Stimulated activated memory B cell treated with anti-CD40 and anti-IgM and Interleukin-4, amounts not matched to agents 10 μg/mL and 1 μg/mL and 100 μg/mL, for 72 hours (primary cell): ENCODE measurements at places on chromosomes 4 and X.

DNA sequence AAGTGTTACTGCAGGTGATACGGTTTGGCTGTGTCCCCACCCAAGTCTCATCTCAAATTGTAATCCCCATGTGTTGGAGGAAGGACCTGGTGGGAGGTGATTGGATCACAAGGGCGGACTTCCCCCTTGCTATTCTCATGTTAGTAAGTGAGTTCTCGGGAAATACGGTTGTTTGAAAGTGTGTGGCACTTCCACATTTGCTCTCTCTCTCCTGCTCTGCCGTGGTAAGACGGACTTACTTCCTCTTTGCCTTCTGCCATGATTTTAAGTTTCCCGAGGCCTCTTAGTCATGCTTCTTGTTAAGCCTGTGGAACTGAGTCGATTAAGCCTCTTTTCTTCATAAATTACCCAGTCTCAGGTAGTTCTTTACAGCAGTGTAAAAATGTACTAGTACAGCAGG is 65.2 kb upstream of the SLC7A11 start:
- H3K36me3 ChIP-seq = no peaks in the 10 kb centered on the region
- peak; percentile 54 for ATAC-seq
- no peak overlapping the region for H3K27ac ChIP-seq
- peaks cover 6% of the 10 kb centered on the region for H3K4me1 ChIP-seq
- no peaks in the 10 kb centered on the region for H3K27me3 ChIP-seq

- H3K36me3 ChIP-seq = no peaks in the 10 kb centered on the region
- no peaks in the 10 kb centered on the region for H3K27me3 ChIP-seq
- ATAC-seq = no peak
- no peak overlapping the region for H3K27ac ChIP-seq
- H3K4me3 ChIP-seq = no peak overlapping the region
- no peaks in the 10 kb centered on the region for H3K4me1 ChIP-seq
Observed at GRCh38 chr4:56251556-56251955, 135.7 kb downstream of the AASDH start.

- no peaks in the 10 kb centered on the region for H3K4me1 ChIP-seq
- no peak overlapping the region for H3K27ac ChIP-seq
- ATAC-seq = no peak
- no peaks in the 10 kb centered on the region for H3K27me3 ChIP-seq
- H3K4me3 ChIP-seq = no peak overlapping the region
Observed at GRCh38 chrX:150465326-150465725, 102.2 kb downstream of the MAMLD1 start.

DNA sequence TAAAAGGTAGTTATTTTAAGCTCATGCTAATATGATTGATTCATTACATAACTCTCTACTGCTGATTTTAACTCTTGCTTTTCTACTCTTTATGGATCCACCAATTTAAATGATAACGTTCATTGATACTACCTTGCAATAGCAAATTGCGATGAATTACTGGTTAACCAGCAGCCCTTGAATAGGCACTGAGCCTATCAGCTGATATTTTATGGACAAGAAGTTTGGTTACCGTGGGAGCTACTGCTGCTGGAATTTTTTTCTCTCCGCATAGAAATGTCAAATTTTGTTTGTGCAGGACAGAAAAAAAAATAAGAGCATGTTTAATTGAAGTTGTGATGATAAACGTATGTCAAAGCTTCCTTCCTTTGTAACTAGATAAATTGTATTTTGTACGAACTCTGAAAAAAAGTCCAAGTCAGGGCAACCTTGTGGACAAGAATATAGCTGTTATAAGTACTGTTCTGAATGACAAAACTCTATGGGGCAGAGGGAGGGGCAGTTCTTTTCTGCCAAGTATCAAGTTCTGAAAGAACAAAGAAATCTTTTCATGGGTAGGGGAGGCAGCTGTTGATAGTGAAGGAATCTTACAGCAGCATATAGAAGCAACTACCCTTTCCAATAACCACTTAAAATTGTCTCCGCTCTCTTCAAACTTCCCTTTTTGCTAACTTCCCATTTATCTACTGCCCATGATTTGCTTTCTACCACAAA is 434.9 kb upstream of the PABPC4L start:
- no peaks in the 10 kb centered on the region for H3K36me3 ChIP-seq
- no peak overlapping the region for H3K4me3 ChIP-seq
- H3K27ac ChIP-seq = no peak overlapping the region
- H3K27me3 ChIP-seq = no peaks in the 10 kb centered on the region
- no peaks in the 10 kb centered on the region for H3K4me1 ChIP-seq

DNA sequence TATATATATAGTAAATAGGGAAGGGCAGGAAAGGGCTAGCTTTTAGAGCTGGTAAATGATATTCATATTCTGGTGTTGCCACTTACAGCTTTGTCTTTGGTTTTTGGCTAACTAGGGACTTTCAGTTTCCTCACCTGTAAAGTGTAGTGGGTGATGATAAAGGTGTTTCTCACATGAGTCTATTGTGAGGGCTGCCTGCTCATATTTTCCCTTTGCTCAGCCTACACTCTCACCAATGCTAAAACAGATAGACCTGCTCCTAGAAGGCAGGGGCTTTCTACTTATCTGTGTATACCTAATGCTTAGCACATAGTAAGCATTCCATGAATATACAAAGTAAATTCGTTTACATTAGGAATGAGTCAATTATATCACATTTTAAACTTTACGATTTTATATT is 137.2 kb upstream of the HS3ST1 start:
- ATAC-seq = peak; percentile 64
- H3K4me3 ChIP-seq = no peak overlapping the region
- H3K4me1 ChIP-seq = peaks cover 19% of the 10 kb centered on the region
- H3K36me3 ChIP-seq = no peaks in the 10 kb centered on the region
- no peak overlapping the region for H3K27ac ChIP-seq
- no peaks in the 10 kb centered on the region for H3K27me3 ChIP-seq

GRCh38 chr4:8646296-8647093 is 53.9 kb downstream of the CPZ start:
- ATAC-seq = no peak
- H3K4me3 ChIP-seq = no peak overlapping the region
- no peaks in the 10 kb centered on the region for H3K4me1 ChIP-seq

DNA sequence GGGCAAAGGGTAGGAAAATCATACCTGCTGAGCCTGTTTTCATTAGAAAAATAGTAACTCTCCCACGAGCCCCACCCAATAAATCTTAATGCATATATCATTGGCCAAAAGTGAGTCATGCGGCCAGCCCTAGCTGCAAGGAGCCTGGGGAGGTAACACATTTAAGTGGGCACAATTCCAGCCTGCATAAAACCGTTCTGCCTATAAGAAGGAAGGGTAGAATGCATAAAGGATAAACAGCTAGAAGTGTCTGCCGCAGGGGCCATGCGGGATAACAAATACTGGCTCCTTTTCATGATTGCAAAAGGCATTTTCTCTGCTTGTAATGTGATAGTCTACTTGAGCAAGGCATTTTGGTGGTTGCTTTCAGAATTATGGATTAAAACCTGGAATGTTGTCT is 37.1 kb downstream of the EFHC2 start:
- no peaks in the 10 kb centered on the region for H3K27me3 ChIP-seq
- H3K27ac ChIP-seq = no peak overlapping the region
- H3K36me3 ChIP-seq = no peaks in the 10 kb centered on the region
- H3K4me1 ChIP-seq = no peaks in the 10 kb centered on the region
- no peak overlapping the region for H3K4me3 ChIP-seq

DNA sequence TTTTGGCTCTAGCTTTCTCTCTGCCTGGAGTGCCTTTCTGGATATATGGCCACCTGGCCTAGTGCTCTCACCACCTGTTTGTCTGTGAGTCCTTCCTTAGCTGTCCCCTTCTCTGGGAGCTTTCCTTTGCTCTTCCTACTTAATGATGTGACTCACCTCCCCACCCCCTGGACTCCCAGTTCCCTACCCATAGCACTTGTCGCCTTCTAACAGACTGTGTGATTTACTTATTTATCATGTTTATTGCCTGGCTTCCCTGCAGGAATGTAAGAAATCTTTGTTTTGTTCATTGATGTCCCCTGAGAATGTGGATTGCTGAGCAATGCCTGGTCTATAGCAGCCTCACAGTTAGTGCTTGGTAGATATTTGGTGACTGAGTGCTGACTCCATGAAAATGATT is 18.9 kb downstream of the ADD1 start:
- peak overlapping the region; percentile 11 for H3K27ac ChIP-seq
- peaks cover 6% of the 10 kb centered on the region for H3K36me3 ChIP-seq
- H3K4me3 ChIP-seq = no peak overlapping the region
- no peak for ATAC-seq

- ATAC-seq = no peak
- no peaks in the 10 kb centered on the region for H3K36me3 ChIP-seq
- H3K27ac ChIP-seq = no peak overlapping the region
- H3K27me3 ChIP-seq = no peaks in the 10 kb centered on the region
Observed at GRCh38 chr4:14837860-14838259, 164.4 kb upstream of the CPEB2 start.

GRCh38 chrX:16022580-16023200 is 100.7 kb upstream of the GRPR start:
- no peaks in the 10 kb centered on the region for H3K36me3 ChIP-seq
- no peaks in the 10 kb centered on the region for H3K27me3 ChIP-seq
- ATAC-seq = no peak
- H3K27ac ChIP-seq = no peak overlapping the region
- peaks cover 10% of the 10 kb centered on the region for H3K4me1 ChIP-seq

DNA sequence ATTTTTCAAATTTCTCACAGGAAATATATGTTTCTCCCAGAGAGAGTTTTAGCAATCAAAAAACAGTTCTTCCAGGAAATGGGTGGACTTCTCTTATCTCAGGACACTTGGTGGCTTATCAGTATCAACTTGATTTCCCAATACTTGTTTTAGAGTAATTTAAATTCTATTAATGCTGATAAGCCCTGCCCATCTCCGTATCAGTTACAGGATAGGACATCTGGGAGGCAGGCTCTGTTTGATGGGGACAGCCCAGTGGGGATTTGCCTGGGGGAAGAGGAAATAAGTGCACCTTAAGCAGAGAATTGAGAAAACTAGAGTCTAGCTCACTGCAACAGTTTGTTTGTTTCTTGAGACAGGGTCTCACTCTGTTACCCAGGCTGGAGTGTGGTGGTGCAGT is 43.2 kb upstream of the PDGFRA start:
- no peak for ATAC-seq
- H3K4me3 ChIP-seq = no peak overlapping the region
- no peak overlapping the region for H3K27ac ChIP-seq
- H3K36me3 ChIP-seq = no peaks in the 10 kb centered on the region
- no peaks in the 10 kb centered on the region for H3K4me1 ChIP-seq

GRCh38 chr4:102007959-102008425 is 217.5 kb downstream of the BANK1 start:
- no peaks in the 10 kb centered on the region for H3K27me3 ChIP-seq
- no peak overlapping the region for H3K4me3 ChIP-seq
- peak overlapping the region; percentile 81 for H3K27ac ChIP-seq
- peaks cover 24% of the 10 kb centered on the region for H3K36me3 ChIP-seq
- H3K4me1 ChIP-seq = peaks cover 37% of the 10 kb centered on the region

- H3K4me1 ChIP-seq = peaks cover 18% of the 10 kb centered on the region
- H3K27ac ChIP-seq = peak overlapping the region; percentile 89
- H3K36me3 ChIP-seq = peaks cover 7% of the 10 kb centered on the region
- H3K27me3 ChIP-seq = no peaks in the 10 kb centered on the region
- ATAC-seq = no peak
- H3K4me3 ChIP-seq = peak overlapping the region; percentile 92
Observed at GRCh38 chrX:55716937-55717336, 612 bp upstream of the RRAGB start.

- no peak for ATAC-seq
- no peak overlapping the region for H3K4me3 ChIP-seq
- no peaks in the 10 kb centered on the region for H3K27me3 ChIP-seq
- H3K36me3 ChIP-seq = no peaks in the 10 kb centered on the region
- H3K27ac ChIP-seq = no peak overlapping the region
Observed at GRCh38 chrX:18692541-18692940, 14.9 kb upstream of the PPEF1 start.

DNA sequence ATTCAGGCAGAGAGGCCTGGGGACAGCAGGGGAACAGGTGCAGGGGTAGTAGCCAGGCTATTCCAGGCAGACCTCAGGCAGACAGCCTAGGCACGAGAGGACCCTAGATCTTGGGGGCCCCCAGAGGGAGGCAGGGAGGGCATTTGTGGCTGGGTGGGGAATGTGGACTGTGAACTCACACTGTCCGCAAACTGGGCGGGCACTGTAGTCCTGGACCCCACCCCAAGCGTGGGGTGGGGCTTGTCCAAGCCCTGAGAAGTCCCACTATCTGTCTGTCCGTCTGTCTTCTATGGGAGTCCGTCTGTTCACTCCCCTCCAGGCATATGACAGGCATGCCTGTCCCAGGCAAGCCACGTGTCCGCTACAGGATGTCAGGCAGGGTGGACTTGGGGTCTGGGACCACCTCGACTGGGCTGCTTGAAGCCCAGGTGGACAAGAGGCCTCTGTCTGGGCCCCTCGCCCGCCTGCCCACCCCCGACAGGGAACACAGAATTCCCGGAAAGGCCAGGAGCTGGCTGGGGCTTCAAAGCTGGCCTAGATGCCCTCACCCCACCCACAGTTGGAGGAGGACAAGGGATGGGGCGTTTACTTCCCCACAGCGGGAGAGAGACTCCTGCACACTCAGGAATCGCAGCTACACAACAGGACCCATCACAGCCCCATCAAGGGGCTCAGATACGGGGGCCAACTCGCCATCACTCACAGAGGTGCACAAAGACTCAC is at the start of gene SLC38A5:
SLC38A5 (minus strand) TSS at position 151 of the 723 bp plus-strand sequence. CDS start 2,336 bp downstream, outside the sequence.
- H3K27me3 ChIP-seq = no peaks in the 10 kb centered on the region
- peak within 1 kb of the TSS; percentile 94 for H3K4me3 ChIP-seq

DNA sequence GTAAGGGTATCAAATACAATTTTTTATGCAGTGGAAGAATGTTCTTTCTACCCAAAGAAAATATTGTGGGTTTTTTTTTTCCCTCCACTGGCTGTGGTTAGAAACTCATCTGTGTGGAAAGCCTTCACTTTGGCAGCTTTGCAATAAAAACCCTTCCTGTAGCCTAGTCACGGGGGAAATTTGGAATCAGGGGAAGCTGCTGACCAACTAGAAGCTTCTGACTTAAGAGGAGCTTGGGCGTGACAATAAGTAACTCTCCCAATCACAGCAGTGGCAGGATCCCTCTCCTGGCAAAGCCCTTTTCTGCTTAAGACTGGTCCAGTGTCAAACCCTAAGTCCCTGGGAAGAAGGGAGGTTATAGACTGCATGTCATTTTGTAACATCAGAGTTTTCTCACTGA is 87.9 kb downstream of the LRRC66 start:
- peaks cover 19% of the 10 kb centered on the region for H3K27me3 ChIP-seq
- no peaks in the 10 kb centered on the region for H3K4me1 ChIP-seq
- no peak overlapping the region for H3K27ac ChIP-seq
- no peak overlapping the region for H3K4me3 ChIP-seq
- no peaks in the 10 kb centered on the region for H3K36me3 ChIP-seq

GRCh38 chr4:17356926-17357325 is 155.0 kb downstream of the QDPR start:
- no peak overlapping the region for H3K27ac ChIP-seq
- no peak overlapping the region for H3K4me3 ChIP-seq
- no peaks in the 10 kb centered on the region for H3K4me1 ChIP-seq
- no peaks in the 10 kb centered on the region for H3K27me3 ChIP-seq
- no peaks in the 10 kb centered on the region for H3K36me3 ChIP-seq

GRCh38 chr4:52964561-52965101 is 102.5 kb downstream of the RASL11B start:
- ATAC-seq = no peak
- H3K27ac ChIP-seq = no peak overlapping the region
- H3K36me3 ChIP-seq = peaks cover 25% of the 10 kb centered on the region
- no peak overlapping the region for H3K4me3 ChIP-seq
- no peaks in the 10 kb centered on the region for H3K27me3 ChIP-seq
